Neural progenitor cell (in vitro differentiated cells): ENCODE measurements at places on chromosomes 7 and 10. TPM values are rescaled to one million over a fixed set of nuclear protein-coding genes. Genes with fewer than 3 reads are reported as not detected.

DNA sequence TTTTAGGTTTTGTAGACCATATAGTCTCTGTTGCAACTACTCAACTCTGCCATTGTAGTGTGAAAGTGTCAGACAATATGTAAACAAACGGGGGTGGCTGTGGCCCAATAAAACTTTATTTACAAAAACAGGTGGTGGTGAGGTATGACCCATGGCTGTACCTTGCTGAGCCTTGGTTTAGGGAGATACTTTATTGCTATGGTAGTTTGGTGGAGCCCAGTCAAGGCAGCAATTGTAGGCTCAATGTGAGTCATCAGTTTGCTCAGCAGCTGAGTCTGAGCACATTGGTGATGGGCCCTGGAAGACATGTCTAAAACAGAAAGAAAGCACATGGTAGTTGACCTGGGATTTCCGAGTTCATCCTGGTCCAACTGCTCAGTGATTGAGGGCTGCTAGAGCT lies 242.5 kb downstream of the REEP3 start:
- no peak for DNase-seq

DNA sequence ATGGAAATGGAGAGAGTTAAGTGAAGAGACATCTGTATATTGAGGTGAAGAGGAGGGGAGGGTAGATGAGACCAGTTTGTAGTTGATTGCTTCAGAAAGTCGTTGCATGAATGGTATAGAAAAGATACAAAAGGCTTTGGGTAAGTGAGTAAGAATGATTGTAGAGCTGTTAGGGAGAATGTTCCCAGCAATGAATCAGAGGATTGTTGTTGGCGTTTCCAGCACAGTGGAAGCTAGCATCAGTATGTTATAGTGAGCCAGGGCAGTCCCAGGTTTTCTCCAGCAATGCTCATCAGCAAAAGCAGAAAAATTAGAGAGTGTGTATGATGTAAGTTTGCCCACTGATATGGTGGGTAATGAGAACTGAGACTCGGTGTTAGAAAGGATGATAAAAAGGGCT lies 15.4 kb upstream of the CDK6 start:
- no peak for DNase-seq

- no peak for DNase-seq
Measured at GRCh38 chr10:119518176-119518575, 24.3 kb downstream of the RGS10 start.

DNA sequence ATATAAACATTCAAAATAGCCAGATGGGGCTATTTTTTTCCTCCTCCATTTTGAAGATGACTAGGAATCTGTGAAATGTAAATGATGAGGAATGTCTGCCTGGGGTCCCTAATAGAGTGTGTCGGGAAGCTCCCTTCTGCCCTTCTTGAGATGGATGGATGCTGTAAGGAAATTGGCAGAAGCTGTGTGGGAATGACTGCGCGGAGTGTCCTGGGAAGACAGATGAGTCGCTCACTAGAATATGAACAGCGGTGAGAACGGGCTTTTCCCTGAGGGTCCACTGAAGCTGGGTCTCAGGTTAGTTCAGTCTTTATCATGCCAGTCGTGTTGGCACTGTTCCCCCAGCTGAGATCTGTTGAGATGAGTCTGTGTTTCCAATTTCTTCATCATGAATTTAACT lies 75.1 kb upstream of the PLPP4 start:
- no peak for DNase-seq

GRCh38 chr10:116141855-116142254 lies 131.2 kb downstream of the GFRA1 start:
- no peak for DNase-seq

DNA sequence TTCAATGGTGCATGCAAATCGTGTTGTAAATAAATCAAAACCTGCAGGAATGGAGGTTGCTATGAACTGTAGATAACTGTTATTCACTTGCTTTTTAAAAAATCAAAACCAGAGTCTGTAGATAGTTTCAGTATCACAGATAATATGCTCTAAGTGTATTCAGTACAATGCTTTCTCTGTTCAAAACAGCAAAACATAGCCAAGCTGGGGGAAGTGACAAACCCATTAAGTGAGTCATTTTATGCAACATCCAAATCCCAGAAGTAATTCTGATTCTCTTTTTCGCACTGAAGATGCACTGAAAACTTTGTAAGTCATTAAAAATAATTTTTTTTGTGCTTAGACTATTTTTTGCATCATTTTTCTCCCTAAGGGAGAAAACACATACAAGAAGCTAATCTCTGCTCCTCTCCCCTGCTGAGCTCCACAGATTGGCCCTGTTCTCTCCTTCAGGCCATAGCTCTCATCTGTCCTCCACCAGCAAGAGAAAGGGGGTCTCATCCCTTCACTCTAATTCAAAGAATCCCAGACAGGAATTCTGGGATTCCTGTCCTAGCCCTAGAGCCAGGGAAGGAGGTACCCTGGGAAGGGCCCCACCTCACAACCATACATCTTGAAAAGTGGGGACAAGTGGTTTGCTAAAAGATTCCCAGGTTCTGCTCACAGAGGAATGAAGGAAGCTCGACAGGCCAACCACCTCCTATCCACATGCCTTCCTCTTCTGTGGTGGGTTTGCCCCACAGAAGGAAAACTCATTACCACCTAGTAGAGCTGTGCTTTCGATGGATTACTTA lies 4.9 kb downstream of the PRTFDC1 start:
- no peak for DNase-seq

DNA sequence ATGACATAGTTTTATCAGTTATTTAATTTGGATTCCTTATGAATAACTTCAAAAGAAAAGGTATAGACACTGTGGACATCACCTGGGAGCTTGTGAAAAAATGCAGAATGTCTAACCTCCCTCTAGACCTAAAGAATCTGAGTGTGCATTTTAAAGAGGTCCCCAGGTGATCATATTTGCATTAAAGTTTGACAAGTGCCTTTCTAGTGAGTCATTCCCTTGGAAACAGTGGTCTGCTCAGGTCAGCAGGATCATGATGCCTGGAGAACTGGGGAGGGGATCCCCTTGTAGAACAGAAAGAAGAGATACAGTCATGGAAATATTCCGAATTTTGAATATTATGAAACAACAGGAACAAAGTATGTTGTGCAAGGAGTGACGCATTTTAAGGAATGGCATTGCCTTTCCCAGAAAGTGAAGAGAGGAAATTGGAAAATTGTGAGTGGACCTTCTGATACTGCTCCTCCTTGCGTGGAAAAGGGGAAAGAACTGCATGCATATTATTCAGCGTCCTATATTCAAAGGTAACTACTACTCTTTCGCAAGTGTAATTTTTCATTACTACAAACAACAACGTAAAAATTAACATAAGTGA lies 4.6 kb downstream of the STEAP2 start:
- DNase-seq = no peak

DNA sequence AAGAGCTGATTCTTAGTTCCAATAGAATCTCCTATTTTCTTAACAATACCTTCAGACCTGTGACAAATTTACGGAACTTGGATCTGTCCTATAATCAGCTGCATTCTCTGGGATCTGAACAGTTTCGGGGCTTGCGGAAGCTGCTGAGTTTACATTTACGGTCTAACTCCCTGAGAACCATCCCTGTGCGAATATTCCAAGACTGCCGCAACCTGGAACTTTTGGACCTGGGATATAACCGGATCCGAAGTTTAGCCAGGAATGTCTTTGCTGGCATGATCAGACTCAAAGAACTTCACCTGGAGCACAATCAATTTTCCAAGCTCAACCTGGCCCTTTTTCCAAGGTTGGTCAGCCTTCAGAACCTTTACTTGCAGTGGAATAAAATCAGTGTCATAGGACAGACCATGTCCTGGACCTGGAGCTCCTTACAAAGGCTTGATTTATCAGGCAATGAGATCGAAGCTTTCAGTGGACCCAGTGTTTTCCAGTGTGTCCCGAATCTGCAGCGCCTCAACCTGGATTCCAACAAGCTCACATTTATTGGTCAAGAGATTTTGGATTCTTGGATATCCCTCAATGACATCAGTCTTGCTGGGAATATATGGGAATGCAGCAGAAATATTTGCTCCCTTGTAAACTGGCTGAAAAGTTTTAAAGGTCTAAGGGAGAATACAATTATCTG lies 1.6 kb downstream of the LRRTM3 start:
- no peak for DNase-seq

DNA sequence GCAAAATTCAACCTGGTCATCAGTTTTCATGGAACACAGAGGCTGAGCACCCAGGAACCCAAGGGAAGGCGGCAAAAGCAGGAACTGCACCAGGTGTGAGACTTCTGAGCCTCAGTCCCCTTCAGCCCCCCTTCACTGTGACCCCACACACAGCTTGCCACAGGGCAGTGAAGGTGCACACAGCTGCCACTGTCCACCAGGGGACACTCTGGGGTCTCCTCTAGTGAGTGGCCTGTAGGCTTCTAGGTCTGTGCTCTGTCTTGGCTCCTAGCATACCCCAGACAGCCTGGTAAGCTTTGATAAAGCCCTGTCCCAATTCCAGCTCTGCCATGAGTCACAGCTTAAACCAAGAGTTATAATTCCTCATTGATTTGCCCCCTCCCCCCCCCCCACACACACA lies 12.1 kb downstream of the KCNH2 start:
- peak; percentile 86 for DNase-seq

DNA sequence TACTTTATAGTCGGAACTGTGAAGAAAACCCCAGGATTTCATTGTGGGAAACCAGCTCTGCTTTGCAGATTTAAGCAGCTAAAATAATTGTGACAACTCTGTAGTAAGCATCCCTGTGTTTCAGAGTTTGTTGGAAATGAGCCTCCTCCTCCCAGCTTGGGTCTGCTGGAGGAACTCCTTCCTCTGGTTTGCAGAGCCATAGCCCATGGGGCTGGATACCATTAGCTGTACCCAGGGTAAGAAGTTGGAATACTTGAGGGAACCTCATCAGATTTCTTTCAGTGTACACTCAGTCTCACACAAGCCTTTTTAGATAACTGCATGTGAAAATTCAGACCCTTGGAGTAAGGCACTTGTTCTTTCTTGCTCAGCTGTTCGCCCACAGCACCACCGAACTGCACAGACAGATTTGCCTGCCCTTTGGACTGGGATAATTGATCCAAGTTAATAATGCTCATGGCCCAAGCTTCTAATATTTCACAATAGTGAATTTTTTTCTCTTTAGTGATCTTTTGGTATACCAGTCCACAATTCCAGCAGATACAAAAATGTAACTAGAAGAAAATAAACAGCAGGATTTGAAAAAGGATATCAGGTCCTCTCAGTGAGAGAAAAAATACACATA lies 467.4 kb upstream of the FZD8 start:
- no peak for DNase-seq

WEE2 gene
- 0.12 TPM in 1 of 2 replicates, not detected in the other for total RNA-seq

CALHM3 gene
- total RNA-seq = not detected in 2 replicates

NEUROD6 gene
- total RNA-seq = not detected in 2 replicates
